Right ventricle myocardium superior (tissue), 1 donor: ENCODE measurements at places on chromosomes 12 and 14.

DNA sequence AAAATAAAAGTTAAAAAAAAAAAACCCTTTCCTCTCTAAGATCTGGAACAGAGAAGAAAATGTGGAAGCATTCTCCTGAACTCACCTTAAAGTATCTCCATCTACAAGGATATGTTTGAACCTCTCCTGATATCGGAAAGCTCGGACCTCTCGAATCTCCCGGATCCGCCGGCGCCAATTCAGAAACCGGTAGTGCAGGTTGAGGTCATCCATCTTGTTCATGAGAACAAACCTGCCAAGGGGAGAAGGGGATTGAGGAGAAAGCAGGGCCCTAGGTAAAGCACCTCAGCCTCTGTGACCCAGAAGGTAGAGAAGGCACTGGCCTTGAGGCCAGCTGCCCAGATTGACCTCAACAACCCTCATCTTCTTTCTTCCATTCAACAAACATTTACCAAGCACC lies 2.2 kb downstream of the SPRYD3 start:
- DNase-seq, result no peak

DNA sequence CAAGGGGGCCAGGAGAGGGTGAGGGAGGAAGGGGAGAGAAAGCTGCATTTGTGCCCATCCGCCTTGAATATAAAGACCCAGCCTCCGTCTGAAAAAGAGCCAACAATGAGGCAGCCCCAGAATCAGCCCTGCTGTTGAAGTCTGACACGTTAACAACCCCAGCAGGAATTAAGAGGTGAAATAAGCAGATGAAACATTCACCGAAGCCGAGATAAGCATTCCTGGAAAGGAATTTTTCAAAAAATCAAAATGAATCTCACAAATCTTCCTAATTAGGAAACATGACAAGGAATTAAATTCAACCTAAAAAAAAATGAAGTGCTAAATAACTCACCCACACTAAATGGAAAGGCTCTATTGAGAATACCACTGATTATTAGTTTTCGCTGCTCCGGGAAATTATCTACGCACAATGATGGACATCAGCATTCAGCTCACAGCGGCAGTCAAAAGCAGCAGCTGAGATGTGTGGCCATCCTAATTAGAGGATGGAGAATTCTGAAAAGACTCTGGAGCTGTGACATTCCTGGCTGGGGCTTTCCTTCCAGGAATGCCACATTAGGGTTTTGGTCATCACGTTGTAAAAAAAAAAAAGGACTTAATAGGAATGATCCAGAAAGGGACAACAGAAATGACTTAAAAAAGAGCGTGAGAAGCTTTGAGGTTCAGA lies 8.2 kb upstream of the PARP11 start:
- DNase-seq, result no peak

GRCh38 chr14:99548871-99549515 lies 55.0 kb downstream of the CCDC85C start:
- DNase-seq, result no peak

DNA sequence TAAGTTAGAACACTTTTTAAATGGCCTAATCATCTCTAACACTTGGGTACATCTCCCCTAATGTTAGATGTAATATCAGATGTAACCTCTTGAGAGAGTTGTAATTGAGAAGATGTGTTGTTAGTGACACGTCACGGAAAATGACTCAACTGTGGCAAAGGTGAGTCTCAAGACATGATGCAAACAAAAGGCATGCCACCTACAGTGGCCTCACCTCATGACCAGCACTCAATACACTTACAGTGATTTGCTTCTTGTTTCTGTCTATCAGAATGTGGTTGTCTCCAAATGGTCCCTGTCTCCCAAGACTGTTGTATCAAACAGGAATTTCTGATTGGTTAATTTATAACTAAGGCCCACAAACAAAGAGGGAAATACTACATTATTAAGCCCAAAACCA lies 91.2 kb downstream of the SLC25A21 start:
- DNase-seq, result no peak

DNA sequence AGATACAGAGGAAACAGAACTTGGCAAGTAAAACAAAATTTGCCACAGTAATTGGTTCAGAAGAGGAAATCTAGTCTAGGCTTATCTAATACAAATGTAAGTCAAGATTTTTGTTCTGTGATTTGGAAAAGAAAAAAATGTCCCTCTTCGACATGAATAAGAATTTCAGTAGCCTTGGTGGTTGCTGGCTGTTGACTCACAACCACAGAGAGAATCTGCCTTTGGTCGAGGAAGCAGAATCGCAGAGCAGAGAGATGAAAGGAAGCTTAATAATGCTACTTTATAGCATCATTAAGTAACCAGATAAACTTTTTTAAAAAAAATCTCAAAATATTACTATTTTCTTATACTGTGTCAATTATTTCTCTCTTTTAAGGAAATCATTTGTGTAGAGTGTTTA lies 1096.6 kb downstream of the FLRT2 start:
- DNase-seq, result no peak

- DNase-seq, result no peak
These were observed 1.5 kb downstream of the FRMD6 start for GRCh38 chr14:51653079-51653774.

GRCh38 chr14:103105580-103106150 lies 11.1 kb downstream of the EXOC3L4 start:
- DNase-seq, result no peak

DNA sequence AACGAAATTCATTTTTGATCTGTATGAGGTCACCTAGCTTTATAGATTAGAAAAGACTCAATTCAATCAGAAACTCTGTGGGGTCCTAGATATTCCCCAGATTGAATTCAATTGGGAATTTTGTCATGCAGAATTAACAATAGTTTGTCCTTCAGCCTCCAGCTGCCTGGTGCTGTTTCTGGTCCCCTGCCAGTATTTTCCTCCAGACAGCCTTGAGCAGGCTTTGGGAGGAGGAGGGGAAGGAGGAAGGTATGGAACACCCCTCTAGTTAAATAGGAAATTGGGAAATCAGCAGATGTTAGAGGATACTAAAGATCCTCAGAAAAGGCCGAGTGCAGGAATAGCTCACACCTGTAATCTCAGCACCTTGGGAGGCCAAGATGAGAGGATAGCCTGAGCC lies 10.6 kb downstream of the GRIP1 start:
- no peak for DNase-seq

GRCh38 chr14:99093532-99094517 lies 178.2 kb downstream of the BCL11B start:
- DNase-seq, result no peak

DNA sequence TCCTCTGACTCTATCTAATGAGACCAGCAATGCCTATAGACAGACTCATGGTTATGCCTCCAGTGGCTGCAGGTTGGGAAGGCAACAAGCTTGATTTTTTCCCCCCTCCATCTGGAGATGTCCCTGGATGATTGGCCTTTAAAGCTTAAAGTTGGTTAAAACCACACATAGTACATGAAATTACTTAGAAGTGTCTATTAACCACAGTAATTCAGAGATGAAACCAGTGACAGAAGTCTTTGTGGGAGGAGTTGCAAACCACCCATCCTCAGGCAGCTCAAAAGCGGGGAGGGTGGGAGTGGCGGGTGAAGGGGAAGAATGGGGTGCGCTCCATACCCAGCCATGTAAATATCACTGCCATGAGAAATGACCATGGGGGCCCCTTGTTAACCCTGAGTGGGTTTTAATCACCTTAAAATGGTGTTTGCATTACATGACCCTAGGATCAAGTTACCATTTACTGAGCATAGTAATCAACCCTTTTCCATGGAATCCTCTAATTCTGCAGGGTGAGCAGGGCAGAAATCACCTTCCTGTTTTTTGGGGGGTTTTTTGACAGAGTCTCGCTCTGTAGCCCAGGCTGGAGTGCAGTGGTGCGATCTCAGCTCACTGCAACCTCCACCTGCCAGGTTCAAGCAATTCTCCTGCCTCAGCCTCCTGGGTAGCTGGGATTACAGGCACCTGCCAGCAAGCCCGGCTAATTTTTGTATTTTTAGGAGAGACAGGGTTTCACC lies 133.5 kb downstream of the FOXN3 start:
- no peak for DNase-seq

DNA sequence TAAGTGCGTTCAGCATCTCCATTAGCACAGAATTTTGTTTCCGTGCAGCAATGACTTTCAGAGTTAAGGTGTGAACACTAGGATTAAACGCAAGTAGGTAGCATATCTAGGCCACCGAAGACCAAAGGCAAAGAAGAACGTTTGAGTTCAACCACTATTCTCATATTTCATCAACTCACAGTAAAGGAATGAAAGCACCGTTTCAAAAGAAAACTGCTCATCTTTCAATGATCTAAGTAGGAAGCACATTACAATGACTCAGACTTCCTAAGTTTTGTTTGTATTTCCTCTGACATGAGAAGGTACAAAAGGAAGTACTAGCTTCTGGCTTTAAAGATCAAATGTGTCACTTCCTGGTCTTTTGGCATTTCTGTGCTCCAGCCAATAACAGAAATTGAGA lies 57.6 kb downstream of the ACADS start:
- no peak for DNase-seq
